ENCODE measurements at places on chromosomes 7 and 10. TPM values are rescaled to one million over a fixed set of nuclear protein-coding genes. Genes with fewer than 3 reads are reported as not detected.

NPSR1 gene
- polyA plus RNA-seq = 0.09 TPM

ZNF804B gene
- polyA plus RNA-seq = 0.21 TPM

EPO gene
- not detected for polyA plus RNA-seq

ABCC2 gene
- polyA plus RNA-seq = 11.8 TPM

DNA sequence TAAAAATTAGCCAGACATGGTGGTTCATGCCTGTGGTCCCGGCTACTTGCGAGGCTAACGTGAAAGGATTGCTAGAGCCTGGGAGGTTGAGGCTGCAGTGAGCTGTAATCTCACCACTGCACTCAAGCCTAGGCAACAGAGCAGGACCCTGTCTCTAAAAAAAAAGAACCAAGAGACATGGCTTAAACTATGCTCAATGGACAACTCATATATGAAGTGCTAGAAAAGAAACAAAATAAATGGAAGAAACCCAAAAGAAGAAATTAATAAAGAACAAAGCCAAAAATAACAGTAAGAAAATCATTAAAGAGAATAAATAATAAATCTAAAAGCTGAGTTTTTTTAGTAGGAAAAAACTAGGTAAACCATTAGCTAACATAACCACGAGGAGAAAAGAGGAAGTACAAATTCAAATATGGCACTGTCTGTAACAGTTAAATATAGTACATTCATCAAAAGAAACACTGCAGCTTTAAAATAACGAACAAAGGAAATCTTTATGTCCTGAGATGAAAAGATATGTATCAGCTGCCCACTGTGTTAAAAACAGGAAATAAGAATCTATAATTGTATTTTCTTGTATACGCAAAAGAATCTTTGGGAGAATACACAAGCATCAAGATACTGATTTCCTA is 48.7 kb downstream of the UPF2 start:
- DNase-seq = no peak

DNA sequence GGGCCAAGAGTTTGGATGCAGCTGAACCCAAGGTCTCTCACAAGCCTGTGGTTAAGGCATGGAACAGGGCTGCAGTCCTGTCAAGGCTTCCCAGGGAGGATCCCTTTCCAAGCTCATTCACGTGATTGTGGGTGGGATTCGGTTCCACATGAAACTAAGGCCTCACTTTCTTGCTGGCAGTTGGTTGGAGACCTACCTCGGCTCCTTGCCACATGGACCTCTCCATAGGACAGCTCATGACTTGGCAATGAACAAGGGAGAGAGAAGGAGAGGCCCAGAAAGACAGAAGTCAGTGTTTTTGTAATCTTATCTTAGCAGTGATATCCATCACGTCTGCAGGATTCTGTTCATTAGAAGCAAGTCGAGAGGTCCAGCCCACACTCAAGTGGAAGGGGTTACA is 583.8 kb downstream of the LRMDA start:
- no peak for DNase-seq

DNA sequence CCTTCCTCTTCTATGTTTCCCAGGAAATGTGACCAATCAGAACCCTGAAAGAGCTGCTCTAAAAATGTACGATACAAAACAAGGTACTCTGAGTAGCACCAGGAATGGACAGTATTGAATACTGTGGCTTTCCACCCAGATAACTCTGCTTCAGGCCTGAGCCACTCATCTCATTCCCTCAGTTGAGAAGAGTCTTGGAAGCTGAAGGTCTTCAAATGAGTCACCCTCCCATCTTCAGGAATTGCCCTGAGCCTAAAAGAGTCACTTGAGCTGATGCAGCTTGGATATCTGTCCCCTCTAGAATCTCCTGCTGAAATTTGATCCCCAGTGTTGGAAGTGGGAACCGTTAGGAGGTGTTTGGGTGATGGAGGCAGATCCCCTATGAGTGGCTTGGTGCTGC is 210.4 kb downstream of the DGKI start:
- no peak for DNase-seq

GRCh38 chr7:46606761-46607160 is 685.7 kb upstream of the IGFBP3 start:
- DNase-seq = no peak

GRCh38 chr7:151142686-151143040 is 24.8 kb downstream of the GBX1 start:
- no peak for DNase-seq

DNA sequence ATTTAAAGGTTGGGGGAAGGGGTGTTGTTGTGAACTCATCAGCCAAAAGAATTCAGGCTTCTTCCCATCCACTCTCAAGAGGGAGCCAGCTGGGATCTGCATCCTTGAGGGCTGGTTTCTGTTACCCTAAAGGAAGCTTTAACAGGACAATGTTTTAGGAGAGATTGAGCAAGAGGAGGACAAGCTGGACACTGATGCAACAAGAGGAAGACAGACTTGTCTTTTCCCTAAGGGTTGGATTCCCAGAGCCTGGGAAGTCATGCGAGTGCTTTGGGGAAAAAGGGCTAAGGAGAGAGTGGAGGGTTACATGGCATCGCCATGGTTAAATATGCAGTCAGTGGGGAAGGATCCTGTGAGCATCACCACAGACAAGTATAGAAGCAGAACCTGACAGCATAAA is 47.6 kb upstream of the PDE1C start:
- no peak for DNase-seq
